ENCODE measurements at places on chromosomes 7 and 10. TPM values are rescaled to one million over a fixed set of nuclear protein-coding genes. Genes with fewer than 3 reads are reported as not detected.

GRCh38 chr10:3119796-3120459 is 52.6 kb downstream of the PFKP start:
- DNase-seq, result no peak

- DNase-seq, result no peak
Measured at GRCh38 chr7:90472805-90473540, 3.5 kb downstream of the PTTG1IP2 start.

- no peak for DNase-seq
Measured at GRCh38 chr10:19325581-19325980, 277.0 kb downstream of the MALRD1 start.

- DNase-seq, result no peak
Measured at GRCh38 chr7:154380771-154381170, 328.6 kb downstream of the DPP6 start.

GRCh38 chr7:64602086-64602485 is 39.2 kb upstream of the ZNF680 start:
- no peak for DNase-seq

DNA sequence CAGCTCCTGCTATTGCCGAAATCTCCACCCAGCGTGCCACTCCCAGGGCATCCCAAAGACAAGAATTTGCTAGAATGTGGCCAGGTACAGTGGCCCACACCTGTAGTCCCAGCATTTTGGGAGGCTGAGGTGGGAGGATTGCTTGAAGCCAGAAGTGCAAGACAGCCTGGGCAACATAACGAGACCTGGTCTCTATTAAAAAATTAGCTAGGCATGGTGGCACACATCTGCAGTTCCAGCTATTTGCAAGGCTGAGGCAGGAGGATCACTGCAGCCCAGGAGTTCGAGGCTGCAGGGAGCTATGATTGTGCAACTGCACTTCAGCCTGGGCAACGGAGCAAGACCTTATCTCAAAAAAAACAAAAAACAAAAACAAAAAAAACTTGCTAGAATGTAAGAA is 73.3 kb upstream of the LYZL2 start:
- DNase-seq, result no peak

GRCh38 chr10:52261362-52261761 is 52.7 kb upstream of the DKK1 start:
- DNase-seq, result no peak

DNA sequence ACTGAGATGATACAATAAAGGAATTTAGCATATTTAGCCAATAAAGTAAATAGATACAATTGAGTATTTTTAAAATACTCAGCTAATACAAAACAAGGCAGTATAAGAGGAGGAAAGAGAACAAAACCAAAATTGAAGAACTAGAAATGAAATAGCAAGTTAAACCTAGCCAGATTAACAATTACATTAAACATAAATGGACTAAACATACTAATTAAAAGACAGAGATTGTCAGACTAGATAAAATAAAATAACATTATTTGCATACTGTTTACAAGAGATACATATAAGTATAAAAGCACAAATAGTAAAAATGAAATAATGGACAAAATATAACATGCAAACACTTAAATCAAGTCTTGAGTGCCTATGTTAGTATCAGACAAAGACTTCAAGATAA is 517.7 kb upstream of the PHF14 start:
- no peak for DNase-seq

DNA sequence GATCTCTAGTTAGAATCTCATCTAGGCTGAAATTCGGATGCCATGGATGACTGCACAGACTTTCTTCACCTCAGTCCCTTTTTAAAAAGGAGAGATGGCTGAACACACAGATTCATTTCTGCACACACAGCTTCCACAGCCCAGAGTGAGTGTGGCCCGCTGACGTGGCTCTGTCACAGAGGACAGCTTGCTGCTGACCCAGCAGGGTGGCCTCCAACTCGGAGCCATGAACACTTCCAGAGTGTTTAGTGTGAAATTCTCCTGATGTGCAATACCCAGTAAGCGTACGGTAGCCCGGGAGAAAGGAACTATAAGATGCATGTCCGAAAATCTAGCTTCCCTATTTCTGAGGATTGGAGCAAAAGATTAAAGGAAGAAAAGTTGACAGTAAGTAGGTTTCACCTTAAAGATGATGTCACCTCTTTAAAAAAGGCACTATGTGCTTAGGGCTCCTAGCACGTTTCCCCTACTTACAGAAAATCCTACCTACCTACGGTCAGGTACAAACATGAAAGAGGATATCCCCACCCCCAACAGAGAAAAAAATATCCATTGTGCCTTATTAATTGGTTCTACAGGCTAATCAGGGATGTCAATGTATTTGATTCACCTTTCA is 162.2 kb downstream of the RAPGEF5 start:
- DNase-seq, result no peak

Gene CDC123
- polyA plus RNA-seq, result 80.7 TPM

DNA sequence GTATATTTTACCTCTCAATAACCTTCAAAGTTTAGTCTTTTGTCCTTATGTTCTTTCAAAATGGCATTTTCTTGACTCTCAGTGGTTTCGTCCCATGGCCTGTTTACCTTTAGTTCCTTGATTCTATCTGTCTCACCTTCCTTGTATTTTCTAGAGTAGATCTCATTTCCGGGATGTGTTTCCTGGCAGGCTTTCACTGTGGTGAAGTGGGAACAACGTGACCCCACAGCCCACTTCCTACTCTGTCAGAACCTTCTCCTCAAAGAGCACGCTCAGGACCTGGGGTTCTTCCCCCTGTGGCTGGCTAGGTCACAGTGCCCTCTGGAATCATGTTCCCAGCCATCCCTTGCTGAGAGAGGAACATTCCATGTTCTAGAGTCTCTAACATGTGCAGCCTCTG is 129.9 kb upstream of the ZNF32 start:
- DNase-seq, result no peak

Gene SERPINE1
- 5.7 TPM for polyA plus RNA-seq

DNA sequence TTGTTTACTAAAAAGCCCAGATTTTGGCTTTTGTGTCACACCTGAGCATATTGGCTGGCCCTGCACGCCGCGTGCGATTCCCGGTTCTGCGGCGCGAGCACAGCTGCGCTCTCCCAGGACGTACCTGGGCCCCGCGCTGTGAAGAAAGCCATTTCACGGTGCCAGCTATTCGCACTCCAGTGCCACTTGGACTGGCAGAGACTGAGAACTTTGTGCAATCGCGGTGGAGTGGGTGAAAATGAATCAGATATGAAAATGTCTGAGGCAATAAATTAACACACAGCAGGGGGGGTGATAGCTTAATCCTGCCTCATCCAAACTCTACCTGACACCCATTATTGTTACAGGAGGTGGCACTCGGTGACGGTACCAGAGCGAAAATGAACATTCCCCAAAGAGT is 330.1 kb upstream of the MGMT start:
- no peak for DNase-seq

DNA sequence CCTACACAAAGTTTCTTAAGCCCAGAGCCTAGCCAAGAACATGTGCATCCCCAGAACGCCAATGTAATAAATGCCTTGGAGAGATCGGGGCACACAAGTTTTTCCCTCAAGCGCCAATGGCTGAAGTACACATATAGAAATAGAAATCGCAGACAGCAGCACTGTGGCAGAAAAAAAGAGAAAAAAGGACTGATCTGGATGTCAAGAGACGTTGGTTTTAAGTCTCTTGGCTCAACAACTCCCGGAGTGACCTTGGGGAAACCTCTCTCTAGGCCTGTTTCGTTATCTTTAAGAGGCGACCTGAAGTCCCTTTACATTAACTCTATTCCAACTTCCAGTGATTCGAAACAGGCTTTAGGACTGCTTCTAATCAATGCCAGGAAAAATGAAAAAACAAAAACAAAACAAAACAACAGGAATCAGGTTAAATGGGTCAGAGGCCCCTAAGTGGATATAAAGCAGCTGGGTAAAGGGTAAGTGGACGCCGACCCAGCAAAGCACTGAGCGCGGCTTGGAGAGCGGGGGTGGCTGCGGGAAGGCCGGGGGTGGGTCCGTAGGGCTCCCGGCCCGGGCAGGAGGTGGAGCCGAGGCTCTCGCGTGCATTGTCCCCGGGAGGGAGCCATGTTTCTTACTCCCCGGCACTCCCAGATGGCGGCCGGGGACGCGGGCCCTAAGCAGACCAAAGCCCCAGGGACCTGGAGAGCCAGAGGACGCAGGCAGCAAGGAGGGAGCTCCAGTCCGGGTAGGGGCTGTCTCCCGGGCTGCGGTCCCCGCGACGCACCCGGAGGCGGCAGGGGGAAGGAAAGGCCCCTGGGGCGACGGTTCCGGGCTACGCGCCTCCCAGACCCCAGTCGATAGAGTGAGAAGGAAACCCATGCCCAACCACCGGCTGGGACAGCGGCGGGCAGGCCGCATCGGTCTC is 757 bp downstream of the EIF3A start:
- peak; percentile 76 for DNase-seq

DNA sequence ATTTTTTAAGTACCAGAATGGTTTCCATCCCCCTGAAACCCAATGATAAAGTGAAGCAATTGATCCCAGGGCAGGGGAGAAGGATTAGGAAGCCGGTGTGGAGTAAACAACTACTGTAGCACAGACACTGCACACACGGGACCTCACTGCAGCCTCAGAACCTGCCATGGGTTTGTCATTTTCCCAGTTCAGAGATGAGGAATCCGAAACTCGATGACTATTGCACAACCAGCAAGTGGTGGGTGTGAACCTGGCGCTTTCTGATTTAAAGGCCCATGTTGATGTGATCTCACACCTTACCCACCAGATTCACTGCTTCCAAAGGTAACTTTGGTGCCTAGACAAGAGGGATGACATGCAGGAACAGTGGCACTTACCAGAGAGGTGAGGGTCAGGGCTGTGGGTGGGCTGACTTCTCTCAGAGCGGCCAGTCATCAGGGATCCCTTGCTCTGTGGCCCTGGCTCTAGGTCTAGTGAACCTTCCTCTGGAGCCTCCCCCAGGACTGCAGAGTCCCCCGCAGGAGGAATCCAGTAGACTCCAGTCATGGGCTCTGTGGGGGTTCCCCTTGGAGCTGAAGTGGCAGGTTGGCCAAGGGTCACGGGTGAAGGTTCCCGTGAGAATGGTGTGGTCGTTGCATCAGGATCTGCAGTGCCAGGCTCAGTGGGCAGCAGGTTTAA is 62.8 kb downstream of the PKD1L1 start:
- no peak for DNase-seq

GRCh38 chr7:132158166-132158565 is 418.1 kb downstream of the PLXNA4 start:
- no peak for DNase-seq

Gene DPP6
- 2.0 TPM for polyA plus RNA-seq

GRCh38 chr7:27102581-27103442 is at the start of gene HOXA2:
HOXA2 (minus strand) TSS chr7:27102683; CDS start chr7:27102500, 183 bp downstream.
- DNase-seq, result no peak

DNA sequence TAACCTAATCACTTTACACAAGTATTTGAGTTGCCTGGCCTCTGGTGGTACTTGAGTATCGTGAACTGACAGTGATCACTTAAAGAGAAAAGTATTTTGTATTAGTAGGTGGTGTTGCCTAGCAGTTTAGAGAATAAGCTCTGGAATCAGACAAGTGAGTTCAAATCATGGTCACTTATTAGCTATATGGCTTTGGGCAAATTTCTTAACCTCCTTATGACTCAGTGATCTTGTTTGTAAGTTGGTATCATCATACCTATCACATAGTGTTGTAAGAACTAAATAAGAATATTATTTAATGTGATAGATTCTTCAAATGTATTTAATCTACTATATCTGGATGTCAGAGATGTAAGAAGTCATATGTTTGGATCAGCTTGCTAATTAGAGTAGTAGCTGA is 163.8 kb downstream of the RNF133 start:
- DNase-seq, result no peak

- DNase-seq, result no peak
Measured at GRCh38 chr10:62796896-62797295, 7.6 kb upstream of the ADO start.

- no peak for DNase-seq
Measured at GRCh38 chr7:116949941-116950801, 3.1 kb upstream of the ST7 start.

- no peak for DNase-seq
Measured at GRCh38 chr7:142332421-142332820, 74.6 kb upstream of the PRSS58 start.

DNA sequence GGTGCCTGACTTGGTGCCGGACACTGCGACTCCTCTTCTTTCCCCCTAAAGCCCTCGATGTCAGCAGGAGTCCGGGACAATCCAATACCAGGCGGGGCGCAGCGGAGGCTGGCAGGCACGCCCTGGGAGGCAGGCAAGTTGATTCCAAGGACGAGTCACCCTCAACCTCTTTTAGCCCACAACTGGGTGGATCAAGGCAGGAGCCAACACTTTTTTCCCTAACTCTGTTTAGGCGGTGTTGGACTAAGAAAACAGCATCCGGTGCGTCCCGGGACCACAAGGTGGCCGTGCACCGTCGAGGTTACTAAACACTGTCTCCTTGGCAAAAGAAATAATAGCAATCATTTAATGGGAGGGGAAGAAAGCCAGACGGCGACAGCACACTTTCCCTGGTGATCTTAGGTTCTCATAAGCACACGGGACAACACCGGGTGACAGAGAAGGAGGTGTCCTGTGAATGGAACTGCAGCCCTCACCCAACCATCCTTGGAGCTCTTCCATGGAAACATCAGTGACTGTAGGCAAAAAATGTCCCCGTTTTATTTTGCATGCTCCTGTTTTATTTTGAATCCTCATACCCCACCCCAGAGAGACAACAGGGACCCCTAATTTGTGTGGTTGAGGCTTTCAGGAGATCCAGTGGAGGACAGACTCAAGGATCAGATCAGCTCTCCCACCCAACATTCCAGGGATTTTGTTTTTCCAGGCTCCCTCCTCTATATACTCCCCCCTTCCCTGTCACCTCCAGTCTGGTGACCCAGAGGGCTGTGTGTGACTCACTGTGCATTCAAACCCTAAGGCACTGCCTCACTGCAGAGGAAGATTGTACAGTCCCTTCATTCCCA is 1.3 kb upstream of the CALCR start:
- no peak for DNase-seq

DNA sequence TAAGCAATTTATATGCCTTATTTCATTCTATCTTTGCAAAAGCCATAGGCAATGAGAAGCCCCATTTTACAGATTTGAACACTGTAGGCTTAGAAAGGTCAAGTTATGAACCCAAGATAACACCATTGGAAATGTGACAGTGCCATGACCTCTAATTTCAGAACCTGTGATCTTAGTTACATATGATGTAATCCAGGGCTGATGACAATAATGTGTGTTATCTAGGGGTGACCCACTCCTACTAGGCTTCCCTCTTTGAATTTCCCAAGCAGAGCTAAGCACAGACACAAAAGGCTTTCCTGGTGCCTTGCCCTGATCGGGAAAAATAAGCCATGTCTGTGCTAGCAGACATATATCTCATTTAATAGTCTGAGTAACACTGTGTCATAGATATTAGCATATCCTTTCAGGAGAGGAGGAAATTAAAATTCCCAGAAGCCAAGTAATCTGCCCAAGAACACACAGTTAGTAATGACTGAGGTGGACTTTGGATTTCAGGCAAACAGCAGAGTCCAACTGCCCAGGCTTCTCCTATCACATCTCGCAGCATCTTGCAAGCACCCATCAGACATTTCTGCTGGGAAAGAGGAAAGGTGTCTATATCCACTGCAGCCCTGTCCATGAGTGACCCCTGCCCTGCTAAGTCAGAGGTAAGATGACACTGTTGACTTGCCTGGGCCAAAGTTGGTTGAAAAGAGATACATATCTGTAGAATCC is 2.8 kb upstream of the TECTB start:
- DNase-seq, result no peak

- no peak for DNase-seq
Measured at GRCh38 chr10:102235598-102235920, 5.8 kb downstream of the PITX3 start.
